RWPE1 (cell line): ENCODE measurements at places on chromosomes 7 and 10.

GRCh38 chr7:92527300-92528187 is 776 bp downstream of the PEX1 start:
- DNase-seq = peak; percentile 77

- no peak for DNase-seq
Measured at GRCh38 chr10:16799621-16800020, 17.6 kb downstream of the RSU1 start.

DNA sequence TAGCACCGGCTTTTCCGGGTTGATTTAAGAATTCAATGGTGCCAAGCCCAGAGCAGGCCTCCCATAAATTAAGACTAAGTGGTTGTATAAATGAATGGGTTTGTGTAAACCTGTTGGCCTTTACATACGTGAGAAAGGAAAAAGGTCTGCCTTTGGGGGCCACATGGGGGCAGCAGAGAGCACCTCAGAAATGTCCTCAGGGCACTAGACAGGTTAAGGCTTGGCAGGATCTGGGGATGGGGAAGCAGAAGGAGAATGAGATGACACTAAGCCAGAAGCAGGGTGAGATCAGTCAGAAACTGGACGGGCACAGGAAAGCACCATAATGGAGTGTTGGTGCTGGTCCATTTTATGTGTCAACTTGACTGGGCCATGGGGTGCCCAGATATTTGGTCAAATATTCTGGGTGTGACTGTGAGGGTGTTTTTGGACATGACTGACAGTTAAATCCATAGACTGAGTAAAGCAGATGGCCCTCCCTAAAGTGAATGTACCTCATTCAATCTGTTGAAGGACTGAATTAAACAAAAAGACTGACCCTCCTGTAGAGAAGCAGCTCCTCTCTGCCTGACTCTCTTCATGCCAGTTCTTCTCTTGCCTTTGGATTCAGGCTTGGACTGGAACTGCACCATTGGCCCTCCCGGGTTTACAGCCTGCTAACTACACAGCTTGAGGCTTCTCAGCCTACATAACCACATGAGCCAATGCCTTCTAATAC is 58.9 kb downstream of the FRMPD2 start:
- peak; percentile 59 for DNase-seq

GRCh38 chr10:127899766-127900387 is 7.0 kb upstream of the PTPRE start:
- DNase-seq = no peak

DNA sequence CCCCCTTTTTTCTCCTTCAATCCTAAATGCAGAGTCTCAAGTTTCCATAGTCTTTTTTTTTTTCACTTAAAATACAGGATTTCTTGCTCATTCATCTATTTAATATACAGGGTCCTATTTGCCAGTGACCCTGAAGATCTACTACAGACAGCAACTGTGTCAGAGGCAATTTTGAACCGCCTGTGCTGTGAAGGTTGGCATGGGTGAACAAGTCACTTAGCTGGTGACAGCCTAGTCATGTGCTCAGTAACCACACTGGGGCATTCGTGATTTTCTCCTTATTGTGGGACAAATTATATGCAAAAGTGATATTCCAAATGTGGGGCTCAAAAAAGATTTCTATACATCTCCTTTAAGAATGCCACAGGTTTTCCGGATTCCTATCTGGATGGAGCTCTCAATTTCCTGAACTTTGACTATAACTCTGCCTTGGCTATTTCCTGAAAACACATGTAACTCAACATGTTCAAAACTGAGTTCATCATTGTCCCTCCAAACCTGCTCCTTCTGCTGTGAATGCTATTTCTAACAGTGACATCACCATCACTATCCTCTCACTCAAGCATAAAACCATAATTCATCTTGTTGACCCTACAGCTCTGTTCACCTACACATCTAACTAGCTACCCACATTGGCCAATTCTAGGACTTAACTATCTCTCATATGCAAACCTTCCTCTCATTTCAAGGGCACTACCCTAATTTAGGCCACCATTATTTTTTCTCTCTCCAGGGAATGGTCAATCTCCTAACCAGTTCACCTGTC is 36.7 kb downstream of the CDK6 start:
- DNase-seq = no peak

GRCh38 chr10:29723726-29724125 is 89.0 kb upstream of the SVIL start:
- DNase-seq = no peak

GRCh38 chr10:116676633-116677032 is 55.9 kb downstream of the PNLIPRP2 start:
- DNase-seq = no peak

GRCh38 chr10:24205821-24206220 is 3.1 kb upstream of the KIAA1217 start:
- DNase-seq = no peak

DNA sequence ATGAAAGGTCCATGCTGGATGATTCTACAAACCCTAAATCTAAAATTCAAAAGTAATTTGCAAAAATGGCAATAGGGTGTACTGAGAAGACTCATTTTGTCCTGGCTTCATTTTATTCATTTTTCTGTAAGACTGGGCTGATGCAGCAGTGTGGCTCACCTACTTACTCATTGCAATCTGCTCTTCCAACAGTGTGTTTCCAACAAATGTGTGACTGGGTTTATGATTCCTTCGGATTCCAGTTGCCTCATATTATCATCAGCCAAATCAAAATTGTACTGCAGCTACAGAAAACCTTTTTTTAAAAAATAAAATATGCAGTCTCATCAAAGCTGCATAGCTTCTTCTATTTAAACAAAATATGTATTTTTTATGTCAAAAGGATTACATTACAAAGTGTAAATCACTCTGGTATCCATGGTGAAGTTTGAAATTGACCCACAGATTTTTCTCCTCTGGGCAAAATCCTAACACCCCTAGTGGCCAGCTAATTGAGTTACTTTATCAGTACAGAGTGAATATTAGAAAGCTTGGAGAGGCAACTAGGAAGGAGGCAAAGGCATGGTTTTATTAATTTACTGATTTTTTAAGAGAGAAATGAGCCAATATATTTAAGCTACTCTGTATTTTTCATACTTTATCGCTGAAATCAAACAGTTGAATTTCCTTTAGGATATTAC is 390.3 kb downstream of the MAGI2 start:
- DNase-seq = no peak

DNA sequence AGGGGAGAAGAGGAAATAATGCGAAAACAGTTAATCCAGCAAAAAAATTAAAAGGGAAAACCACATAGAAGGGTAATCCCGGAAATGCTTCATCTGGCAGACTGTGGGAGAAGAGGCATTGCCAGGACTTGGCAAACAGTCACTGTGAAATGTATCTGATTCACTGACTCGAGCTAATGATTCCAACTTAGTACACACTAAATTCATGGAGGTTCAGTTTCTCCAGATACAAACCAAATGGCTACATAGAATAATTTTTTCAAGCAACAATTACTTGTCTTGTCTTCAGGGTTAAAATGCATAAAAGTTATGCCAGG is 36.4 kb downstream of the GDI2 start:
- DNase-seq = no peak

DNA sequence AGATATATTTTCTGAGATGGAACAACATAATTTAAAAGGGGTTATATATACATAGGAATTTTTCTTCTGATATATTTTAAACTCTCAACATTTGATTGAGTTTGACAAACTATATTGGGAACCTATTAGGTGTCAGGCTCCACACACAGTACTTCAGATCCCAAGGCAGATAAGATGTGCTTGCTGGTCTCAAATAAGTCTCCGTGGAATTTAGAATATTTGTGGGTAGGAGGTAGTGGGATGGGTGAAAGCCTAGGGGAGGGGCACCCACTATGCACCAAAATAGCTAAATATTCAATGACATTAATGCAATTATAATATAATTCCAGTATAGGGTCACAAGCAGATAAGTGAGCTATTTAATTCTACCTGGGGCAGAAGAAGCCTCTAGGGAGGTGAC is 81.5 kb downstream of the ARL4A start:
- DNase-seq = no peak

GRCh38 chr7:33578881-33579672 is 326.3 kb upstream of the BMPER start:
- DNase-seq = no peak

- DNase-seq = no peak
Measured at GRCh38 chr7:47294556-47295222, 287.2 kb downstream of the TNS3 start.

DNA sequence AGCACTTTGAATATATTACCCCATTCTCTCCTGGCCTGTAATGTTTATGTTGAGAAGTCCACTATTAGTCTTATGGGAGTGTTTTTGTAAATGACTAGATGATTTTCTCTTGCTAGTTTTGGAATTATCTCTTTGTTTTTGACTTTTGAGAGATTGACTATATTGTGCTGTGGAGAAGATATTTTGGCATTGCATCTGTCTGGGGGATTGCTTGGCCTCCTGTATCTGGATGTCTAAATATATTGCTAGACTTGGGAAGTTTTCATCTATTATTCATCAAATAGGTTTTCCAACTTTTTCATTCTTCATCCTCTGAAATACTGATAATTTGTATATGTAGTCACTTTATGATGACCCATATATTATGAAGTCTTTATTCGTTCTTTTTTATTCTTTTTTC is 277.1 kb upstream of the PCDH15 start:
- DNase-seq = no peak

GRCh38 chr10:16854623-16855022 is 37.4 kb upstream of the RSU1 start:
- peak; percentile 38 for DNase-seq

DNA sequence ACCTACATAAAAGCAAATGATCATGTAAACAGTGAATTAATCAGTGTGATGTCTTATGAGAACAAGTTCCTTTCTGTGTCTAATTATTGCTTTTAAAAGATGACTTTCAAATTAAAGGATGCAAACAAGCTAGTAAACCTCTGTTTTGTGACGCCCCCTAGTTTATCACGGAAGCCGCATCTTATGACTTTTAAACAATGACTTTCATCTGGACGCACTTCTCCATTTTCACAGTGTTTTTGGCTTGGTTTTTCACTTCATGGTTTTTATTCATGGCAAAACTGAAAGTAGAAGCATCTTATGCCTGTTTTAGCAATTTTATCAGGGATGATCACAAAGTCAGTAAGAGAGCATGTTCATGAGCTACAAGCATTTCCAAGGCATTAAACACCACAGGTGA is 35.0 kb downstream of the ITGA8 start:
- DNase-seq = no peak

DNA sequence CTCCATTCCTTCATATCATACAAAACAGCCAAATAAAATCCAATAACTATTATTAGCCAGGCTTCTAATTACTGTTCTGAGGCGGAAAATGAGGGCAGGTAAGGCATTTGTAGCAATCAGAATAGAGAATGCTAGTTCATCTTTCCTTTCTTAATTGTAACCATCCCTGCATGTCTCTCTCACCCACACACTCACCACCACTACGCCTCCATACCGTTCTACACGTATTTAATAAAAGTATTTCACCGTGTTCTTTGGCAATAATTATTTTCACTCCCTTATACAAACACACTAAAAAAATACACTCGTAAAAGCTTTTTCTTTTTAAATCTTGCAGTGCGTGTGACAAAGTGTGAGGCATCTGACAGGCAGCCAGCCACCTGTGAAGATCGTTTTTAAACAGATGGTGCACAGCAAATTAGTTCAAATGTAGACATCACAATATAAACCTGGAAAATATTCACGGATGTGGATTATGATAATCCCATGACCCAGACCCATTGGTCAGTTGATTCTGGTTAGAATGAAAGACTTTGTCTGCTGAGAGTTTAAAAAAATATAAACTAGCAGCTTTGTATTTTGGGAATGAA is 653.6 kb downstream of the REEP3 start:
- no peak for DNase-seq

- DNase-seq = no peak
Measured at GRCh38 chr10:5888351-5888750, 1.3 kb downstream of the ANKRD16 start.

GRCh38 chr10:133130602-133131001 is 29.4 kb upstream of the KNDC1 start:
- no peak for DNase-seq

GRCh38 chr7:37770838-37771237 is 77.6 kb upstream of the NME8 start:
- DNase-seq = no peak

DNA sequence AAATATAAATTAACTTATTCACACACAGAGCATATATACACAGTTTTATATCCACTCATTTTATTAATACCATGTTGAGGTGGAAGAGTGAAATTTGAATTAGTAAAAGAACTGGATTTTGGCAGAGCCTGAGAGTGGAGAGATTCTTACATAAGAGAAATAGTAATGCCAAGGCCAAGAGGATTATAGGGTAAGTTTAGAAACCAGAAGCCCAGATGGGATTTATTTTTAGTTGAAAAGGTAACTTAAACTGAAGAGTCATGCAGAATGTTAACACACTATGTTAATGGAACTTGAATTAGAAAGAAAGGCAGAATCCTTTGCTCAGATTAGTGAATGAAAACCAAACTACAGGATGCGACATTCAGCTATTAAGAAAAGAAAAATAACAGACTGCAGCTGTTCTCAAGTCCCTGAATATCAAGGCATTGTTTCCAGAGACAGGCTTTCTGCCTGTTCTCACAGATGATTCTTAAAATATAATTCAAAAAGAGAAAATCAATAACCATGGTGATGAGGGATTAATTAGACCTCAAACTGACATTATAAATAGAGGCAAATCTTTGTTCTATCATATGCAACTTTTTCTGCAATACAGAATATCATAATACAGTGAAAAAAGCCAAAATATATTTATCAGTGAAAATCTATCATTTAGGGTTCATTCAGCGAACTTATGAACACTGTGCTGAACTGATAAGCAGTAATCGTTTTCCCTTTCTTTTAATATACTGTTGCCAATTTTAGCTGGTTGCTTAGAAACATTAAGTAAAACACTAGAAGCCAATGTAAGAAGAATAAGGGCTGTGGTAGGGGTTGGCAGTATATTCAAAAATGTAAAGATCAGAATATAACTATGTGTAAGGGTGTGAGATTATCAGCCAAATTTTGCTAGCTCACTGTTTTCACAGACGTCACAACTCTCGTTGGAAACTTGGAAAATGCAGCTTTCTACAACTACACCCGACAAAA is 34.4 kb downstream of the HECTD2 start:
- no peak for DNase-seq

- no peak for DNase-seq
Measured at GRCh38 chr7:111980725-111981124, 225.5 kb downstream of the DOCK4 start.

GRCh38 chr10:30412901-30413300 is 21.1 kb upstream of the MAP3K8 start:
- DNase-seq = no peak

DNA sequence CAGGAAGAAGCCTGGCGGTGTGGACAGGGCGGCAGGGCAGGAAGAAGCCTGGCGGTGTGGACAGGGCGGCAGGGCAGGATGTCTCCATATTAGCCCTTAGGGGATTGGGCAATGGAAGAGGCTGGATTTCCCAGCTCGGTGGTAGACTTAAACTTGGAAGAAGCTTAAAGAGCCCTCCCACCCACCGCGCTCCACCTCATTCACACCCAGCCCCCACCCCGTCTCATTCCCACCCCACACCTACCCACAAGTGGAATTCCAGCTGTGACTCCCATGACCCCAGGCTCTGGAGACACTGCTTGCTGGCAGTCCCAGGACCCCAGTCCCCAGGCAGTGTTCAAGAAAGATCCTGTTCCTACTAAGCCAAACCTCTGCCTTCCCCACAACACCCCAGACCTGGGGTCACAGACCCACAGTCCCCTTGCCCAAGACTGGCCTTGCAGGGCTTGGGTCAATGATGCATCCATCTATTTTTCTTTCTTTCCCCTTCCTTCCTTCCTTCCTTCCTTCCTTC is 34.0 kb downstream of the SPDYE6 start:
- no peak for DNase-seq
